ENCODE measurements at places on chromosomes 11 and 22. TPM values are rescaled to one million over a fixed set of nuclear protein-coding genes. Genes with fewer than 3 reads are reported as not detected.
A peak's percentile ranks its signal among the peaks of the same experiment; 100 is the strongest.

DNA sequence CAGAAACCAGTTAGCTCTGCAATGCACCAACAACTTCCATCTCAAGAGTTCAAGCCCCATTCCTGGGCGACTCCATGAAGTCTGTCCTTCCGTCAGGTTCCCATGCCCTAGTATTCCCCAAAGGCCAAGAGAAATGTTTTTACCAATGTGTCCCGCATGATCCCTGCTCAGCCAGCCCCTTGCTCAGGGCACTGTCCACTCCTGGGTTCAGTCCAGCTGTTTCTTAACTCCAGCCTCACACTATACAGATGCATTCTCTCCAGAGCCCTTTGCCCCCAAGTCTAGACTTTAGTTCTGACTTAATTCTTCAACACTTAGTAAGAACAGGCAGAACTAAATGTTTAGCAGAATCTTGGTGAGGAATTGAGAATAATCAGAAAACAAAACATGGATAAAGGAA lies 497.5 kb downstream of the SOX6 start:
- H3K4me3 ChIP-seq, result no peak overlapping the region
- H3K36me3 ChIP-seq, result no peaks in the 10 kb centered on the region
- DNase-seq, result no peak
- H3K27me3 ChIP-seq, result no peaks in the 10 kb centered on the region
- no peak overlapping the region for H3K27ac ChIP-seq

DNA sequence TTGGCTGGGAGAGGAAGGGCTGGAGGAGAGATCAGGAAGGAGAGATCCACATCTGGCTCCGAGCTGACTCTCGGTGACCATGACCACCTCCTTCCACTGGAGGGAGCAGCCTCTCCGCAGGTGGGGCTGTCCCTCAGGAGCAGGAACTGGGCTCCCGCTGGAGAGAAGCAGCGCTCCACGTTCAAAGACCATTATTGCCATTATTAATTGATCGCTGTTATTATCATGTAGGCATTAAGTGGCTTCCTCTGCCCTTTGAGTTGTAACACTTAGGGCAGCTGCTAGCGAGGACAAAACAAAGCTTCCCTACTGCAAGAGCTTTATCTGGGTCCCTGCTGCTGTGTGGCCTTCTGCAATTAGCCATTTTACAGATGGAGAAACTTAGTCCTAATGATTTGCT lies 251.9 kb downstream of the ST3GAL4 start:
- H3K27me3 ChIP-seq, result no peaks in the 10 kb centered on the region
- H3K4me1 ChIP-seq, result no peaks in the 10 kb centered on the region
- peak; percentile 58 for DNase-seq
- no peaks in the 10 kb centered on the region for H3K36me3 ChIP-seq

DNA sequence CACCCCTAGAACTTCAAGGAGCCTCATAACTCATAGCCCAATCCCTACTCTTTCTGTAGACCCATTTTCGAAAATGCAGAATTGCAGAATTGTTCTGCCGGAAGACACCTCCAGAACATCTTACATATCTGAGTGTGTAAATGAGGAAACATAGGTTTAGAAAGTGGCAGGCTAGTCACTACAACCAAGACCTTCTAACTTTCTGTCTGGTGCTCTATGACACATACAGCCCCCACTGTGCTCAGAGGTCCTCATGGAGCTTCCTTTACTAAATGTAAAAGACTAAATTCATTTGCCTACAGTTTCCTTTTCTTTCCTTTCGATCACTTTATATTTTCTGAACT lies 132.1 kb upstream of the DDI1 start:
- H3K4me3 ChIP-seq, result no peak overlapping the region
- H3K36me3 ChIP-seq, result no peaks in the 10 kb centered on the region
- no peaks in the 10 kb centered on the region for H3K4me1 ChIP-seq
- no peaks in the 10 kb centered on the region for H3K27me3 ChIP-seq
- no peak for DNase-seq
- no peak overlapping the region for H3K27ac ChIP-seq

DNA sequence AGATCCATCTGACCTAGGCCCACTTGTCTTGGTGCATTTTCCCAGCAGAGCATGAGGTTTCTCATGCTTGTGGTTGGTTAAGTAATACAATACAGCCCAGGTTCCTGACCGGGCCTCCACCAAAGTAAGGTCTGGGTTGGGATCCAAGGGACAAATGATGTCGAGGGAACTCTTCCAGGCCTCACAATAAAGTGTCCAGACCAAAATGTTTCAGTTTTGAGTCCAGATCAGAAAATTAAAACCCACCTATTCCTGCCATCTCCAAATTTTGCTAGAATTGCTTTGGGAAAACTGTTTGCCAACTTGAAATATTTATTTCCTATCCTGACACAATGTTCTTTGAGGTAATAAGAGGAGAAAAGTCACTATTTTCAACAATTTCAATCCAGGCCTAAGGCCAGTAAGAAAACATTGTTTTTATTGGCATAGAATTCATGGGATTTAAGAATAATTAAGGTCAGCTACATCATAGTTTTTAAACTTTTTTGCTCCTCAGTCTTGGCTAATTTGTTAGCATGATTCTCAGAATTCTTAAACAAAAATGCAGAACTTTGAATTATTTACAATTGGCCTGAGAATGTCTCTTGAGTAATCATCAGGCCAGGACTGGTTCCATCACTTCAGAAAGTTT lies 51.4 kb downstream of the ME3 start:
- peaks cover 2% of the 10 kb centered on the region for H3K4me1 ChIP-seq
- no peak overlapping the region for H3K27ac ChIP-seq
- no peak for DNase-seq
- no peak overlapping the region for H3K4me3 ChIP-seq

CCDC116 gene
- 0.51 TPM for total RNA-seq

DNA sequence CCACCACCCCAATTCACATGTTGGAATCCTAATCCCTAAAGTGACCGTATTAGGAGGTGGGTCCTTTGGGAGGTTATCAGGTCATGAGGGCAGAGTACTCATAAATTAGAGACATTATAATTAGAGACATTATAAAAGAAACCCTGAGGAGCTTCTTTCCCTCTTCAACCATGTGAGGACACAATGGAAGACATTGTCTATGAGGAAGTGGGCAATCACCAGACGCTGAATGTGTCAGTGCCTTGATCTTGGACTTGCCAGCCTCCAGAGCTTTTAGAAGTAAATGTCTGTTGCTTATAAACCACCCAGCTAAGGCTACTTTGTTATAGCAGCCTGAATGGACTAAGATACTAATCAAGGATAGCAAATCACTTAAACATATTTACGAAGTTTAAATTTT lies 14.8 kb downstream of the GAB2 start:
- H3K27ac ChIP-seq, result no peak overlapping the region
- H3K4me1 ChIP-seq, result peaks cover 22% of the 10 kb centered on the region
- H3K36me3 ChIP-seq, result peaks cover 30% of the 10 kb centered on the region

PTPMT1 gene
- 54.9 TPM for total RNA-seq

Measured in activated CD4-positive, alpha-beta T cell treated with anti-CD3 and anti-CD28 coated beads, Interleukin-2, amount 10 ng/mL, durations not matched to agents 24 days and 14 days (primary cell).